ENCODE measurements at places on chromosomes 2 and 18. TPM values are rescaled to one million over a fixed set of nuclear protein-coding genes. Genes with fewer than 3 reads are reported as not detected.

- DNase-seq, result peak; percentile 63
Measured at GRCh38 chr2:217092710-217093379, 233.0 kb upstream of the TNP1 start.

- DNase-seq, result no peak
Measured at GRCh38 chr2:64153811-64154210, 9.6 kb upstream of the PELI1 start.

Gene FAM110C
- total RNA-seq, result 17.7 TPM

Gene TXNDC2
- total RNA-seq, result 3.6 TPM

Gene AMER3
- total RNA-seq, result 0.18 TPM

Gene CYRIA
- 6.5 TPM for total RNA-seq

Gene MYOM1
- total RNA-seq, result 6.5 TPM

Gene TRIB2
- 205 TPM for total RNA-seq

Gene PLEKHA3
- total RNA-seq, result 15.7 TPM
